ENCODE measurements at places on chromosomes 11 and 22. TPM values are rescaled to one million over a fixed set of nuclear protein-coding genes. Genes with fewer than 3 reads are reported as not detected.

Gene SEPTIN3
- polyA plus RNA-seq: 39.7 TPM

Gene EHBP1L1
- 6.2 TPM for polyA plus RNA-seq

Gene MMP11
- polyA plus RNA-seq: 29.7 TPM

Gene LDLRAD3
- polyA plus RNA-seq: 22.8 TPM

Gene BDNF
- 1.5 TPM for polyA plus RNA-seq

Gene ADM2
- polyA plus RNA-seq: 3.3 TPM

Gene OPCML
- 7.3 TPM for polyA plus RNA-seq

Gene UCP2
- polyA plus RNA-seq: 79.1 TPM

Gene FAM111B
- polyA plus RNA-seq: 4.8 TPM

Gene HPS5
- polyA plus RNA-seq: 3.9 TPM

Gene GUCY1A2
- polyA plus RNA-seq: 0.11 TPM

Gene CSF2RB
- polyA plus RNA-seq: 0.02 TPM

Gene OR2D2
- 0.08 TPM for polyA plus RNA-seq

Gene PPFIBP2
- 6.3 TPM for polyA plus RNA-seq

Gene PGR
- polyA plus RNA-seq: 0.03 TPM

Gene SHISAL1
- 3.7 TPM for polyA plus RNA-seq

Gene OR52A1
- 5.9 TPM for polyA plus RNA-seq

Gene AMPD3
- 4.0 TPM for polyA plus RNA-seq

Gene INPP5J
- polyA plus RNA-seq: 9.1 TPM

Gene AGBL2
- polyA plus RNA-seq: 6.5 TPM

Gene ARAP1
- polyA plus RNA-seq: 39.9 TPM

Gene P2RY2
- polyA plus RNA-seq: 1.5 TPM

Gene C22orf15
- polyA plus RNA-seq: 4.2 TPM

Gene C11orf21
- not detected for polyA plus RNA-seq

Gene TMEM45B
- polyA plus RNA-seq: 0.08 TPM

Gene OR5B21
- not detected for polyA plus RNA-seq

Gene SCGB1C1
- not detected for polyA plus RNA-seq

Gene CRACR2B
- polyA plus RNA-seq: 18.2 TPM

Gene SERPIND1
- polyA plus RNA-seq: not detected

Gene OR8D4
- not detected for polyA plus RNA-seq

Gene SMTNL1
- 0.13 TPM for polyA plus RNA-seq

Gene CALCB
- polyA plus RNA-seq: 4.2 TPM

Gene MMP27
- polyA plus RNA-seq: not detected

Gene PACSIN3
- 40.4 TPM for polyA plus RNA-seq

Gene HYLS1
- 5.1 TPM for polyA plus RNA-seq

Gene C1QTNF4
- 3.9 TPM for polyA plus RNA-seq

Gene ENTHD1
- polyA plus RNA-seq: not detected

Gene GAS2
- polyA plus RNA-seq: 0.71 TPM

Gene APOBEC3A
- not detected for polyA plus RNA-seq

Gene KDM4E
- not detected for polyA plus RNA-seq

Gene KRTAP5-4
- polyA plus RNA-seq: not detected

Gene OR4X2
- not detected for polyA plus RNA-seq

Gene CEP126
- 0.76 TPM for polyA plus RNA-seq

Gene LAYN
- 4.5 TPM for polyA plus RNA-seq

Gene GPHA2
- 4.4 TPM for polyA plus RNA-seq

Gene SPDYC
- 0.15 TPM for polyA plus RNA-seq

Gene SULT4A1
- polyA plus RNA-seq: 11.8 TPM

Gene KCNC1
- polyA plus RNA-seq: 0.08 TPM

Gene HYOU1
- polyA plus RNA-seq: 229 TPM

Gene KREMEN1
- 2.1 TPM for polyA plus RNA-seq

Gene OR51F1
- not detected for polyA plus RNA-seq

Gene PRDM11
- polyA plus RNA-seq: 5.6 TPM

Gene MB
- polyA plus RNA-seq: 1.7 TPM

Gene SLCO2B1
- 0.03 TPM for polyA plus RNA-seq

Gene SLC22A9
- not detected for polyA plus RNA-seq
